ENCODE measurements at places on chromosomes 5 and 9.

- no peak for DNase-seq
These were observed 81.5 kb downstream of the NRG2 start for GRCh38 chr5:139961435-139962157.

GRCh38 chr9:109134167-109134578 lies 14.4 kb upstream of the TMEM245 start:
- DNase-seq = no peak

DNA sequence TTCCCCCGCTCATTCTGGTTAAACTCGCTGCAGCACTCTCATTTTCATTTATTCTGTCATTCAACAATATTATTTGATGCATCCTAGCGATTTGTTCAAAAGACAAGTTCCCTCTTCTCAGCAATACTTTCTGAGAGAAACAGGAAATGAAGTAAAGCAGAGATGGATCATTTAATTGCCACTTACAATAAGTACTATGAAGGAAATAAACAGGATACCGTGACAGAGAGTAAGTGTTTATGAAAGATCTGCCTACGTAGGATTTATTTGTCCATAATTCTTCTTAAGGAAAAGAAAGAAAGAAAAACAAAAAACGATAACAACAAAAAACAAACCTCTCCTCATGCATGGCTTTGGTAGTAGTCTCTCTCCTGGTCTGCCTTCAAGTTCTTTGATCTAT lies 406.8 kb upstream of the ZNF608 start:
- DNase-seq = no peak

DNA sequence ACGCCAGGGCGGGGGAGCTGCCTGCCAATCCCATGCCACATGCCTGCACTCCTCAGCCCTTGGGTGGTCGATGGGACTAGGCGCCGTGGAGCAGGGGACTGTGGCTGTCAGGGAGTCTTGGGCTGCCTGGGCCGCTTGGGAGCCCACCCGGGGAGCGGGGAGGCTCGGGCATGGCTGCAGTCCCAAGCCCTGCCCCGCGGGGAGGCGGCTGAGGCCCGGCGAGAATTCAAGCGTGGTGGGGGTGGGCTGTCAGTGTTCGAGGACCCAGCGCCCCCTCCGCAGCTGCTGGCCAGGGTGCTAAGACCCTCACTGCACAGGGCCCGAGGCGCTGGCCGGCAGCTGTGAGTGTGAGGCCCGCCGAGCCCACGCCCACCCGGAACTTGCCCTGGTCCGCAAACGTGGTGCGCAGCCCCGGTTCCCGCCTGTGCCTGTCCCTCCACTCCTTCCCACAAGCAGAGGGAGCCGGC lies 83.2 kb upstream of the DMRTA1 start:
- DNase-seq = no peak

GRCh38 chr9:127637322-127637847 lies 25.3 kb downstream of the STXBP1 start:
- no peak for DNase-seq

GRCh38 chr5:28324174-28324573 lies 1285.8 kb upstream of the CDH9 start:
- no peak for DNase-seq
